Renal pelvis (tissue), 12 donors: ENCODE measurements at places on chromosomes 3 and 15.

DNA sequence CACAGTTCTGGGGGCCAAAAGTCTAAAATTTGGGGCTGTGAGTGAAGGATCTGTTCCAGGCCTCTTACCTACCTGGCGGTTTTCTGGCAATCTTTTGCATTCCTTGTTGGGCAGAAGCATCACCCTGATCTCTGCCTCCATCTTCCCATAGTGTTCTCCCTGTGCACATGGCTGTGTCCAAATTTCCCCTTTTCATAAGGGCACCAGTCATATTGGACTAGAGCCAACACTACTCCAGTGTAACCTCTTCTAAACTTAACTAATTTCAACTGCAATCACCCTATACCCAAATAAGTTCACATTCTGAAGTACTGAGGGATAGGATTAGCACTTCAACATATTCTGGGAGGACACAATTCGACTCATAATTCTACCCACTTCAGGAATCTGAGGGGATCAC lies 85.0 kb downstream of the CCNL1 start:
- no peak for DNase-seq

- DNase-seq: no peak
These were observed 2.2 kb upstream of the INTS14 start for GRCh38 chr15:65612949-65613744.

DNA sequence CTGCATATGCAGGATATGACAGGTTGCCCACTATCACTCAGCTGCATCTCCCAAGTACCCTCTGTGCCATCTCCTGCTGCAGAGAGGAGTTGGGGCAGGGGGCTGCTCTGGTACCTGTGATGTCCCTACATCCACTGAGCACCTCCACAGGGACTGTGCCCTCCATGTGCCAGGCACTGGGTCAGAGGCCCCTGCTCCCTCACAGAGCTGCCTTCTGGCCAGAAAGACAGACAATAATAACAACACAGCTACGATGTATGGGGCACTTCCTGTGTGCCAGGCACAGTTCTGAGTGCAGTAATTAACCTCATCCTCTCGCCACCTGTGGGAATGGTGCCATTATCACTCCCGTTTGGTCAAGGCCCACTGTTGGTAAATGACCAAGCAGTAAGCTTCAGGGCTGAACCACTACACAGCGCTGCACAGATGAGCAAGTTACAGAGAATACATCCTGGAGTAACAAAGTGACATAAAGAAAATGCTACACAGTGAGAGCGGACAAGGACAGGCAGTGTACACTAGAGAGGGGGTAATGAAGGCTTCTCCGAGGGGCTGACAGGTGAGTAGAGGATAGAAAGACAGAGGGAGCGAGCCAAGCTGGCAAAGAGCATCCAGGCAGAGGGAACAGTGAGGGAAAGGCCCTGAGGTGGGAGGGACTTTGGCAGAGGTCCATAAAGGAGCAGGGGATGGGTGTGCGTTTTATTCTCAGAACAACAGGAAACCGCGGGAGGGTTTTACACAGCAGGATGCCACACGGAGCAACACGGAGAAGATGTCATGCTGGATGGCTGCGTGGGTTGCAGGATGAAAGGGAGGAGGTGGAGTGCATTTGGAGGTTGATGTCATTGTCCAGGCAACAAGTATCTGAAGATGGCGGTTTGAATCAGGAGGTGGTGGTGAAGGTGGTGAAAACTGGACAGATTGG lies 13.6 kb downstream of the WNT7A start:
- DNase-seq: no peak

- DNase-seq: no peak
These were observed 40.2 kb downstream of the EPHB3 start for GRCh38 chr3:184601576-184602371.

DNA sequence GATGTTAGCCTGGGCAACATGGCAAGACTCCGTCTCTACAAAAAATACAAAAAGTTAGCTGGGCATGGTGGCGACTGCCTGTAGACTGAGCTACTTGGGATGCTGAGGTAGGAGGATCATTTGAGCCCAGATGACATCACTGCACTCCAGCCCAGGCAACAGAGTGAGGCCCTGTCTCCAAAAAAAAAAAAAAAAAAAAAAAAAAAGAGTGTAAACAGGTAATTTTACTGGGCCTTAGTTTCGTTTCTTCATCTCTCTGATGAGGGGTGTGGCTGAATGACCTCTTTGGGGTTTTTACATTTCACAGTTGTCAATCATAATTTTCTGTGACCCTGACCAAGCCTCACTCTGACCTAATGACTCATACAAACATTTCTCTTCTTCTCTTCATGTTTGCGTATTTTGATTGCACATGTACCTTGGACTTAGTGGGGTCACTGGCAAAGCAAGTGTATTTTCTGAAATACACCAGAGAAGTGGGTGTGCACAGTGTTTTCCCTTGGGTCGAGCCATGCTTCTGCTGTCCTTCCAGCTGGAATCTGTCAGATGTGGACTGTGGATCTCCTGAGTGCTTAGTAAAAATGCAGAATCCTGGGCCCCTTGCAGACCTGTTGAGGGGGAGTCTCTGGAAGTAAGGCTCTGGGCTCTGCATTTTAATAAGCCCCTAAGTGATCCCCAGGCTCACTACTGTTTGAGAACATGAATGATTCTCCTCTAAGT lies 140.5 kb downstream of the FNDC3B start:
- no peak for DNase-seq

DNA sequence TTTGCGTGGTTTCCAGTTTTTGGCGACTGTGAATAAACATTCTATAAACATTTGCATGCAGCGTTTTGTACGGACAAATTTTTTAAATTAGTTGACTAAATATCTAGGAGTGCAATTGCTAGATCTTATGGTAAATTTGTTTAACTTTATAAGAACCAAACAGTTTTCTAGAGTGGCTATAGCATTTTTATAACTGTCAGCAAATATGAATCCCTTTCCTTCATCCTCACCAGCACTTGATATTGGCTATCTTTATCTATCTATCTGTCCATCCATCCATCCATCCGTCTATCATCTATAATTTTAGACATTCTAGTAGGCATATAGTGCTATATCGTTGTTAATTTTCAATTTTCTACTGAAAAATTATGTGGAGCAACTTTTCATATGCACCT lies 158.4 kb upstream of the CHRNA7 start:
- DNase-seq: no peak

- DNase-seq: no peak
These were observed 348.0 kb upstream of the DPPA4 start for GRCh38 chr3:109685084-109686079.
